Trophoblast cell (in vitro differentiated cells and primary cell): ENCODE measurements at places on chromosomes 5 and 9.

GRCh38 chr5:16544607-16545374 lies 72.0 kb downstream of the RETREG1 start:
- peak; percentile 16 for DNase-seq

DNA sequence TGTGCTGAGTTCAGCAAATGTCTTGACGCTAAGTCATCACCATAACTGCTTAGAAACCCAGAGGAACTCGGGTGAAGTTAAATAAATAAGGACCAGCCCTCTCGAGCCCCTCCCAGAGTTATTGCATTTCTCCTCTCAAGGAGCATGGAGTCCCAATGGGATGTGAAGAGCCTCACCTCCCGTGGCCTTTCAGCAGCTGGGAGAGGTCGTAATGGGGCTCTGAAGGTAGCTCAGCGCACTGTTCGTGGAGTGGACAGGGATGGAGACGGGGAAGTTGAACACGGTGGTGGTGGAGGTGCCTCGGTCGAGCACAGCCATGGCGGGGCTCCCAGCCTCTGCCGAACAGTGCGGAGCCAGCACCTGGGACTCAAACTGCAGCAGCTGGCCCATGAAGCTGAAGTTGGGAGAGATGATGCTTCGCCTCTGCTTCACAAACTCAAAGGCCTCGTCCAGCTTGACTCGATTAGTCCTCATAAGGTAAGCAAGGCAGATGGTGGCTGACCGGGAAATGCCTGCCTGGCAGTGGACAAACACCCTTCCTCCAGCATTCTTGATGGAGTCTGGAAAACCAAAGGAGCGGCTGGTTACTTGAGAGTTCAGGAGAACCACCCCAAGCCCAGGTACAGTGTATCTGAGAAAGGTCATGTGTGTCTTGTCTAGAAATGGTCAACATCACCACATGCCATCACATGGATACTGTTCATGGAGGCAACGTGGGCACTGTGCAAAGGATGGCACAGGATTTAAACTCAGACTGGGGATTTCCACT lies 2.2 kb downstream of the DUSP1 start:
- DNase-seq: peak; percentile 55

DNA sequence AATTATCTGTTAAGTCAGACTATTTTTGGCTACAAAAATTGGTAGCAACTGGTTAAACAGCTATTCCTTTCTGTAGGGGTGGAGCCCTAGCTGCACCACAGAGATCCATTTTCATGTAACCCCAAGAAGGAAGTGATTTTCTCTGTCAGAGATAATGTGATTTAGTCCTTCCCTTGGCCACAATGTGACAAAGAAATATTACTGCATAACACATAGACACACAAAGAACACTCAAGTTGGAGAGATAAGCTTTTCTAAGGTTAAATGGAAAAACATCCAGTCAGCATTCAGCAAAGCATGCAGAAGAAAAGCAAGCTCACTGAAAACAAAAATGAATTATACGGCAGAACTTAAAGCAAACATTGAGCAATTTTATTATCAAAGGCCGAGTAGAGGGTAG lies 227.8 kb upstream of the CDH9 start:
- no peak for DNase-seq

DNA sequence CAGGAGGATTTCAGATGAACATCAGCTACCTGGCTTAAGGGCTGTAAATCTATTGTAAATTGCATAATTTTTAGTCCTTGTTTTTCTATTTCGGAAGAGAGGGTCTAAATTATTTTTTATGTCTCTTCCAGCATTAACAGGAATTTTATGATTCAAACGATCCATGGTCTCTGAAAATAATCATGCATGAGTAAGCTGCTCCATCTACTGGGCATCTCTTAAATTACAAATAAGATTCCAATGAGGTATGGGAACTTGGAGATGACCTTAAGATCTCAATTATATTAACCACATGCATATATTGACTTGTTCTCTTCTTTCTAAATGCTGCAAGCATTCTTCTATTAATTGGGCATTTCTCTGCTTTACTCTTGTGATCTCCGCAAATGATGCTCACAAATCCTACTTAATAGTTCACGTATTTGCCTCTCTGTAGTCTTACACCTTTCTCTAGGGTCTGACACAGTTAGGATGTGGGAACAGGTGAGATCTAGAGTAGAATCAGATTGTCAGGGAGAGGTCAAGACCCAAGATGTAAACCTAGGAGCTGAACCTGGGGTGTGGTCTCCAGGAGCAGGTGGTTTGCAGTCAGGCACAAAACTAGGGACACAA lies 86.9 kb downstream of the NUDT12 start:
- peak; percentile 88 for DNase-seq

- peak; percentile 24 for DNase-seq
Measured at GRCh38 chr5:126445502-126446174, 22.4 kb downstream of the GRAMD2B start.

DNA sequence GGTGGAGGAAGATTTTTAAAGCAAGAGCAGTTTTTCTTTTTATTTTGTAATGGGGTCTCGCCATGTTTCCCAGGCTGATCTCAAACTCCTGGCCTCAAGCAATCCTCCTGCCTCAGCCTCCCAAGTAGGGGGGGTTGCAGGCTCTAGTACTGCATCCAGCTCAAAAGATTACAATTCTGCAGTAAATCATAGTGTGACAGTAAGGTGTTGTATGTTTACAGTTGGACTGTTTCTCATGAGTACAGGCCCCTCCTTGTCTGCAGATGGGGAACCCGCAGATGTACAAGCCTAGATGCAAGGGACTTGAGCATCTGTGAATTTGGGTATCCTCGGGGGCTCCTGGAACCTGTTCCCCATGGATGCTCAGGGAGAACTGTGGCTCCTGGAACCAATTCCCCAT lies 3.3 kb downstream of the CCT5 start:
- no peak for DNase-seq

- DNase-seq: no peak
Measured at GRCh38 chr5:139205124-139205523, 7.0 kb upstream of the SIL1 start.

GRCh38 chr9:18756712-18757125 lies 276.3 kb downstream of the SAXO1 start:
- DNase-seq: no peak

GRCh38 chr9:18149471-18150011 lies 324.4 kb upstream of the ADAMTSL1 start:
- DNase-seq: no peak

DNA sequence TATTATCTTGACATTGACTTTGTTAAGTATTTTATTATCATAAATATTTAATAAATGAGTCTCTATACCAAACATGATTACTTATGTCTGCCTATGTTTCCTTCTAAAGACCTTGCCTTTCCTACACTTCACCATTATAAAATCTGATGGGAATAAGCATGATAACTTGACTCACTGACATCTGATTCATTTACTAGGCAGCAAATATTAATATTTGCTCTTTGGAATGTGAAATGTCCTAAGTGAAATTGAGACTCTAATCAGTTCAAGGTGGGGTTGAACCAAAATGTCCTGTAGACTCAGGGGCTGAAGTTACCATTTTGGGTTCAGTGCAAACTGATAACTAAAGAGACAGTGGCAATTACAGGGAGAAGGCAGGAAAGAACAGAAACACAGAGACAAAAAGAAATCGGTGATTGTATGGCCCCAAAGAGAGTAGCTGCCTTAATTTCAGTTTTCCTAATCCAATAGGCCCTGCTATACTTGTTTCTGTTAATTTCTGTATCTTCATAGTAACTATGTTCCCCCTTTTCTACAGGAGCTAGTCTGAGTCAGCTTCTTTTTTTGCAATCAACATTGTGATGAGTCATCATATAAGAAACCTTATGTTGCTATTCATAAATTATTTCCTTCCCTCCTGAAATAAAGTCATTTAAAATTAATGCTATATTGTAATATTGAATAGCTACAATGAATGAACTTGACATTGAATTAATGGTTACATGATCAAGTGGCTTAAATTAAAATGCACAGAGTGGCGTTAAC lies 296.8 kb downstream of the PDE4D start:
- peak; percentile 14 for DNase-seq

- DNase-seq: no peak
Measured at GRCh38 chr5:74252044-74252443, 388.5 kb downstream of the ENC1 start.

DNA sequence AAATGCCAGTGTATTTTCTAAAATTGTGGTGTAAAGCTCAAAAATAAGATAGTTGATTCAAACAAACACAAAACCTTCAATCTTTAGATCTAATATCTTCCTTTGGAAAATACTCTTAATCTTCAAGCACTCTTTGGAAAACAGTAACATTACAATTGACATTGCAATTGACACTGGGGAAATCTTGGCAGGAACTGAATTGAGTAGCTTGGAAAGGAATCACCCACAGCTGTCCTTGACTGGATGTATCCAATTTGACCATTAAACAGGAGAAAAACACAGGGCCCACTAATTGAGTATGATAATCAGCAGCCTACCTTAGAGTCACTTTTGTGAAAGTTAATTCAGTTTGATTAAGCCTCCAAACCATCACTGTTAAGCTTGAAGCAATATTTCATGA lies 776.7 kb downstream of the DTWD2 start:
- DNase-seq: no peak

- DNase-seq: peak; percentile 47
Measured at GRCh38 chr5:135129307-135129706, 95.3 kb upstream of the PITX1 start.

GRCh38 chr9:84103651-84104377 lies 123.2 kb downstream of the RMI1 start:
- DNase-seq: no peak

DNA sequence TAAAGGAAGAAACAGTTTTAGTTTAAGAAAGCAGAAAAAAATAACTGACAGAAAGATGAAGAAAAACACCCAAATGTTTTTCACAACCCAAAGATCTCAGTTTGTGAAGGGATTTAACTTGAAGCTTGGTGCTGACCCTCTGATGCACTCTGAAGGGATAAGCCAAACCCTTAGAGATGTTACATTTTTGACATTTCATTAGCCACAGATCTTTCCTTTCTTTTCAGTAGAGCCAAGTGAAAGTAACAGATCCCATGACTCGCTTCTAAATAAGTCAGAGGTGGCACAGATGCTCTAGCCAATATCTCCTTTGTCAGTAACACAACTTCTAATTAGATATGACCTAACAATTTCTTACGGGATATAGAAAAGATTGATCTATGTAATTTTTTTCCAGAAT lies 394.5 kb upstream of the EDIL3 start:
- DNase-seq: no peak

DNA sequence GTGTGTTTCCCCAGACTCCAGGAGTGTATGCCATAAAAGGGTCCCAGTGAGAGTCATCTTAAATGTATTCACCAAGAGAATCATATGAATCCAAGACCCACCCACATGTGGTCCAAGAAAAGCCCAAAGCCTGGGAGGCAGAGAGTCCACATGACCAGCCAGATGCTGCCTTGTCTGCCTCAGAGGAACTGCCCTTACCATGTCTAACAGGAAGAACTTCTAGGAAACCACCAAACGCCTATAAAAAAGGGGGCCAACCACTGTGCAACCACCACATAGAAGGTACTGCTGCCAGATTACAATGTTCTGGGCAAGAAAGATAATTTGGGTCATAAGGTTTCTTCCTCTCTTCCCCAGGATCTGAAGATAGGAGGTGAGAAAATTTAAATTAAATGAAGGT lies 129.8 kb upstream of the SLC24A2 start:
- no peak for DNase-seq

- no peak for DNase-seq
Measured at GRCh38 chr5:73484511-73484910, 13.7 kb upstream of the BTF3 start.

DNA sequence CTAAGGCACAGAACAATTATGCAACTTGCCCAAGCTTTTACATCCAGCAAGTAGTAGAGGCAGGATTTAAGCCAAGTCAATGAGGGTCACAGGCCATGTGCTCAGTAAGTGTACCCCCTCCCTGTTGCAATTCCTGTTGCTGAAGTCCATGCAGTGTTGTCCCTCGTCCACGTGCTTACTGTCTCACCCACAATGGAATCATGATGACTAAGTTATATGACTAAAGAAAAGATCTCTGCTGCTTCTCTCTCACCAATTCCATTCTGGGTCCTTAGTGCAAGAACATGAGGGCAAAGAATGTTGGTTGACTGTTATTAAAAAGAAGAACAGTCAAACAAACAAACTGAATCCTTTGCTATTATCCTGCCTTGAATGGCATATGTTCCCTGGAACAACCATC lies 233.6 kb upstream of the SLC24A2 start:
- peak; percentile 29 for DNase-seq

- DNase-seq: peak; percentile 54
Measured at GRCh38 chr5:142661957-142662356, 23.9 kb downstream of the FGF1 start.

DNA sequence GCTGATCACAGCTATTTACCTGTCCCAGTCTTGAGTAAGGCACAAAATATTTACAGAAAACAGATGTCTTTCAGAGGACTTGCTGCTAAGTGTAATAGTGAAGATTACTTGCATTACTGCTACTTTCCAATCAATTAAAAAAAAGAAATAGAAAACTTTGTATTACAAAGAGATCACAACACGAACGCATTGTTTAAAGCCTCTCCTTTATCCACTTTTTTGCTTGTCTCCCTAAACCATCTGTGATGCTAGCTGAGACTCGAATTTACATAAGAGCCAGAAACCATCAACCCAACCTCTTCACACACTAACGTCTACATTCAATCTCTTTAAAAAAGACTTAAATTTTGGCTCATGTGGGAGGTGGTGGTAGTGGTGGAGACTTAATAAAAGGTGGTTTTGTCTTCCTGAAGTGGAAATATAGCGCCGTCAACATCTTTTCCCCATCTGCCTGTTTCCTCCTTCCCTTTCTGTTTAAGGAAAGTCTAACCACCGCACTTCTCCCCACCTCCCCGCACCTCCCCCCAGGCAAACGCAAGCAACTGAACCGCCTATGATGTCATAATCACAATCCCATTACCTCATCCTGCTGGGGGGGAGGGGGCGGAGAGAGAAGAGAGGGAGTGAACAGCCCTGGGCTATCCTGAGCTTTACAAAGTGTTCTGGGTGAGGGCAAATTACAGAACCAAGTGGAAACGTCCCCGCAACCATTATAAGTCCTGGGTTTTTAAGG lies 948 bp upstream of the FAM53C start:
- DNase-seq: peak; percentile 76

DNA sequence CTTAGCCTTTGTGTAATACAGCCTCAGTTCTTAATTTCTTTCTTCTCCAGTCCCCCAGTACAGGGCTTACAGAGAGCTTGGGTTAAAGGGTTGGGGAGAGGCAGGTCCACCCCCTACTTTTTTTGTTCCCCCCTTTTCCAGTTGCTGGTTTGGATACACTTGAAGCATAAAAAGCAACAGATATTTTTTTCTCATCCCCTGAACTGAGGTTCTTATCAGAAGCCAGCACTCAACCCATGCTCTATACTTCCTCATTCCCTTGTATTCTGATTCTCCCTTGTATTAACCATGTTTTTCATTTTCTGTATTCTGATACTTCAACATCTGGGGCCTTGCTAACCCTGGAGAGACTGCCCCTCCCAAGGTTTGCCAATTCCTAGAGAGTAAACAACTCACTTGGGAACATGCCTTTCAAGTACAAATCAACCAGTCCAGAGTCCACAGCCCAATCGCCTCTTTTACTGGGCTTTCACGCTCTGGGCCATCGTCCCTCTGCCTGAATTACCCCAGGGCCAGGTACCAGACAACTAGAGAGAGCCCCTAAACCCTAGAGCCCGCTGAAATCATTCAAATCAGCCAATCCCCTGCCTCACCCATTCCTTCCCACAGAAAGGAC lies 333.4 kb upstream of the PUM3 start:
- no peak for DNase-seq
